Osteoblast (primary cell): ENCODE measurements at places on chromosomes 7 and 10. TPM values are rescaled to one million over a fixed set of nuclear protein-coding genes. Genes with fewer than 3 reads are reported as not detected.

- no peak overlapping the region for H3K4me3 ChIP-seq
- no peaks in the 10 kb centered on the region for H3K4me1 ChIP-seq
- peaks cover 10% of the 10 kb centered on the region for H3K27me3 ChIP-seq
- no peak overlapping the region for H3K27ac ChIP-seq
- DNase-seq, result no peak
Measured at GRCh38 chr7:76222333-76222732, 20.6 kb downstream of the SRRM3 start.

The KCNH2 gene
- not detected in 2 replicates for total RNA-seq

DNA sequence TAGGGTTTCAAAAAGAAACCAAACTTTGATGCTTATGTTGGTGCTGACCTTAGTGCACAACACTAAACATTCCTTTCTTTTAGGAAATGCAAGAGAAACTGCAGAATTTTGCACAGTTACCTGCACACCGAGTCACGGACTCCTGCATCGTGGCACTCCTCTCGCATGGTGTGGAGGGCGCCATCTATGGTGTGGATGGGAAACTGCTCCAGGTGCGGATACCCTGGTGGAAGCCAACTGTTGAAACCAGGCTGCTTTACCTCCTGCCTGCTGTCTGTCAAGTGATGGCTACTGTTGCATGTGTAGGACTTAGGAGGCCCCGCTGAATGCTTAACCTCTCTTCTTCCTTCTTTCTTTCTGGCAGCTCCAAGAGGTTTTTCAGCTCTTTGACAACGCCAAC lies 11.7 kb downstream of the CASP2 start:
- peaks cover 17% of the 10 kb centered on the region for H3K4me1 ChIP-seq
- peaks cover 77% of the 10 kb centered on the region for H3K36me3 ChIP-seq
- no peak overlapping the region for H3K27ac ChIP-seq
- DNase-seq, result peak; percentile 84
- no peaks in the 10 kb centered on the region for H3K27me3 ChIP-seq
- H3K4me3 ChIP-seq, result no peak overlapping the region

DNA sequence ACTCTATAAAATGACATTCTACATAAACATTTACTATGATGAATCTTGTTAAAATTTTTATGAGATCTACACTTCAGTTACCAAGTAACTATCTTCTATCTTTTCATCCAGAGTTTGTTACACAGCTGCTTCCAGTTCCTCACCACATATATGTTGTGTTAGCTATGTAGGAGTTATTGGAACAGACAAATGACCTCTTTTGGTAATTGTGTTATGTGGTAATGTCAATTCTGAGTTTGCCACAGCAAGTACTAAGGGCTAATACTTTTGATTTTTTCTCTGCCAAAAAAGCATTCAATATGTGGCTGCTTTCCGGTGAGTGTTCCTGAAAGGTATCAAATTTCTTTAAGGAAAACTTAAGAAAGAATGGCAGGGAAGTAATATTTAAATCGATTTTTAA lies 573.9 kb upstream of the PCDH15 start:
- no peak overlapping the region for H3K4me3 ChIP-seq
- H3K27me3 ChIP-seq, result no peaks in the 10 kb centered on the region
- H3K36me3 ChIP-seq, result no peaks in the 10 kb centered on the region
- no peaks in the 10 kb centered on the region for H3K4me1 ChIP-seq

- no peaks in the 10 kb centered on the region for H3K27me3 ChIP-seq
- H3K4me1 ChIP-seq, result no peaks in the 10 kb centered on the region
- H3K36me3 ChIP-seq, result no peaks in the 10 kb centered on the region
- no peak overlapping the region for H3K4me3 ChIP-seq
- no peak overlapping the region for H3K27ac ChIP-seq
- no peak for DNase-seq
Measured at GRCh38 chr7:158472596-158472995, 115.0 kb downstream of the PTPRN2 start.

The PNLIPRP2 gene
- not detected in 2 replicates for total RNA-seq

GRCh38 chr10:115829521-115830205 lies 443.3 kb downstream of the GFRA1 start:
- peaks cover 29% of the 10 kb centered on the region for H3K4me1 ChIP-seq
- no peak for DNase-seq
- no peak overlapping the region for H3K4me3 ChIP-seq
- no peaks in the 10 kb centered on the region for H3K27me3 ChIP-seq
- H3K27ac ChIP-seq, result no peak overlapping the region

The VAX1 gene
- total RNA-seq, result not detected in 2 replicates

The COL17A1 gene
- total RNA-seq, result under 0.01 TPM in 2 replicates

GRCh38 chr10:35421553-35422178 lies 85.4 kb downstream of the CCNY start:
- peak overlapping the region; percentile 76 for H3K27ac ChIP-seq
- no peaks in the 10 kb centered on the region for H3K36me3 ChIP-seq
- DNase-seq, result peak; percentile 89
- H3K4me3 ChIP-seq, result peak overlapping the region; percentile 0

GRCh38 chr10:100356067-100357017 lies 9.3 kb downstream of the SCD start:
- H3K27ac ChIP-seq, result no peak overlapping the region
- no peak overlapping the region for H3K4me3 ChIP-seq
- H3K36me3 ChIP-seq, result peaks cover 44% of the 10 kb centered on the region
- no peak for DNase-seq
- H3K4me1 ChIP-seq, result no peaks in the 10 kb centered on the region

DNA sequence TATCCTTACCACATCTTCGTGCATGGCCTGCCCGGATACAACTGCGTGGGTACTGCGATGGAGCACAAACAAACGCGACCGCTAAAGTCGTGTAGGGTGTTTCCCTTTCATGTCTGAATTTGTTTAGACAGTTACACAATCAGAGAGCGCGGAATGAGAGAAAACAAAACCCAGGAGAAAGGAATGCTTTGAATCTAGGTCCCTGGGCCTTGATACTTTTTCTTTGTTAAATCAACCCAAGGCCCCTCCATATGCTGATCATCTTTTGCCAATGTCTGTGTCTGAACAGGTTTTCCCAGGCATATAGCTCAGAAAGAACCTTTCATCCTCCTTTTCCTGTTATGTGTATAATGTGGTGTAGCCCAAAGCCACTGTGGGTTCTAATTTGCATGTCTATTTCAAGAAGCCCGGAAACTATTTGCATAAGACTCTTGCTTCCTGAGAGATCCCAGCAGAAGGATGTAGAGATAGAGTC lies 145.8 kb downstream of the FRMD4A start:
- H3K4me1 ChIP-seq, result no peaks in the 10 kb centered on the region
- H3K36me3 ChIP-seq, result no peaks in the 10 kb centered on the region
- no peak for DNase-seq

DNA sequence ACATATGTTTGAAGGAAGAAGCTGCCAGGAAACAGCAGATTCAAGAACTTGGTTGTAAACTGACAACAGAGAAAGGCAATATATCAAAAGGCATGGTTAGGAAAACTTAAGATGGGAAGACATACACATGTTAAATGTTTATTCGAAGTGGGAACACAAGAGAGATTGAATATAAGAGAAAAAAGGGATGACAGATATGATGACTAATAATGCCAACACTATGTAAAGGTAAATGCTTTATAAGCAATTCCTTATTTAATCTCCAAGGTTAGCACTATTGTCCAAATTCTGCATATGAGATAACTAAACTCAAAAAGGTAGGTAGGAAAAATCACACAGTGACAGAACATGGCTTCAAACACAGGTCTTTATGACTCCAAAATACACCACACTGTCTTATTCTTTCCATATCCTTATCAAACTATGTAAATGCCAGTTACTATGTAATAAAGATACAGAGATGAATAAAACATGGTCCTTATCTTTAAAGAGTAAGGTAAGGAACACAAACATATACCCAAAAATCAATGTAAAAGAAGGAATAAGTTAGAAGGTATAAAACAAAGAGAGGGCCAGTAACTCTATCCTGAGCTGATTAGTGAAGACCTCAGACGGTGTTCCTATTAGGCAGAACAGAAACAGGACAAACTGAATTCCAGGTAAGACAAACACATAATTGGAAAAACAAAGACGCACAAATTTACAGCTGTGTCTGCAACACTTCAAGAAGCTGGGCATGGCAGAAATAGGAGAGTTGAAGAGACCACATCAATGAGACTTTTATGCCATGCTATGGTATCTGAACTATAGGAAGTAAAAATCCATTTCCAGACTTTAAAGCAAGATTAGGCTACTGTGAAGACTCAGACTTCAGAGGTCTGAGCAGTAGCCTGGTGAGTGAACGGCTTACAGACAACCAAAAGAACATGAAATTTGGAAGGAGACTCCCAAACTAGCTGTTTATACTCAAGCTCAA lies 56.1 kb downstream of the ABI1 start:
- DNase-seq, result no peak
- H3K27ac ChIP-seq, result no peak overlapping the region
- no peaks in the 10 kb centered on the region for H3K36me3 ChIP-seq
- no peaks in the 10 kb centered on the region for H3K27me3 ChIP-seq
- H3K4me3 ChIP-seq, result no peak overlapping the region

DNA sequence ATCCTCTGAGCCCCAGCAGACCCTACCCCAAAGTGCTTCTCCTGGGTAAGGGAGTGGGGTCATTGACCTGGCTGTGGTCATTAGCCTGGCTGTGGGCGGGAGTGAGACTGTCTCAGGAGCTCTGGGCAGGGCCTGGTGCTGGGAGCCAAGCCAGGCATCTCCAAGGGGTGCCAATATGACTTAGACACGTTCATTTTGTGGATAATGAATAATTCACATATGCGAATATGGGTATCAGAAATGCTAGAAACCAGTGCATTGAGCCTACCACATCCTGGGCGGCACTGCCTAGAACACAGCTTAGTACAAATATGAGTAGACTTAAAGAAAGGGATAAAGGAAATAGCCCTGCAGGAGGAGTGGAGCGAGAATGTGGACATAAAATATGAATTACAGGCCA lies 14.4 kb upstream of the SRRM3 start:
- no peak overlapping the region for H3K4me3 ChIP-seq
- no peaks in the 10 kb centered on the region for H3K27me3 ChIP-seq
- no peak for DNase-seq
- no peaks in the 10 kb centered on the region for H3K4me1 ChIP-seq

- H3K36me3 ChIP-seq, result peaks cover 63% of the 10 kb centered on the region
- peak; percentile 73 for DNase-seq
- no peak overlapping the region for H3K27ac ChIP-seq
- H3K4me3 ChIP-seq, result no peak overlapping the region
- H3K4me1 ChIP-seq, result no peaks in the 10 kb centered on the region
Measured at GRCh38 chr10:3126741-3127346, 45.7 kb downstream of the PITRM1 start.
